Dermis lymphatic vessel endothelial cell (primary cell): ENCODE measurements at places on chromosomes 3 and 15. TPM values are rescaled to one million over a fixed set of nuclear protein-coding genes. Genes with fewer than 3 reads are reported as not detected.

Gene HRH1
- 1.5 and 3.7 TPM in 2 replicates for total RNA-seq

Gene EPHA6
- under 0.01 TPM in 1 of 2 replicates, not detected in the other for total RNA-seq

Gene CLDN18
- not detected in 2 replicates for total RNA-seq

Gene COMMD4
- 80.5 and 86.0 TPM in 2 replicates for total RNA-seq

Gene CACNA2D3
- total RNA-seq, result not detected in 2 replicates

Gene GP5
- total RNA-seq, result 0.09 and 0.22 TPM in 2 replicates
